Erythroblast (primary cell): ENCODE measurements at places on chromosomes 12 and 14.

GRCh38 chr12:132818562-132818961 lies 10.1 kb downstream of the GOLGA3 start:
- DNase-seq: no peak

DNA sequence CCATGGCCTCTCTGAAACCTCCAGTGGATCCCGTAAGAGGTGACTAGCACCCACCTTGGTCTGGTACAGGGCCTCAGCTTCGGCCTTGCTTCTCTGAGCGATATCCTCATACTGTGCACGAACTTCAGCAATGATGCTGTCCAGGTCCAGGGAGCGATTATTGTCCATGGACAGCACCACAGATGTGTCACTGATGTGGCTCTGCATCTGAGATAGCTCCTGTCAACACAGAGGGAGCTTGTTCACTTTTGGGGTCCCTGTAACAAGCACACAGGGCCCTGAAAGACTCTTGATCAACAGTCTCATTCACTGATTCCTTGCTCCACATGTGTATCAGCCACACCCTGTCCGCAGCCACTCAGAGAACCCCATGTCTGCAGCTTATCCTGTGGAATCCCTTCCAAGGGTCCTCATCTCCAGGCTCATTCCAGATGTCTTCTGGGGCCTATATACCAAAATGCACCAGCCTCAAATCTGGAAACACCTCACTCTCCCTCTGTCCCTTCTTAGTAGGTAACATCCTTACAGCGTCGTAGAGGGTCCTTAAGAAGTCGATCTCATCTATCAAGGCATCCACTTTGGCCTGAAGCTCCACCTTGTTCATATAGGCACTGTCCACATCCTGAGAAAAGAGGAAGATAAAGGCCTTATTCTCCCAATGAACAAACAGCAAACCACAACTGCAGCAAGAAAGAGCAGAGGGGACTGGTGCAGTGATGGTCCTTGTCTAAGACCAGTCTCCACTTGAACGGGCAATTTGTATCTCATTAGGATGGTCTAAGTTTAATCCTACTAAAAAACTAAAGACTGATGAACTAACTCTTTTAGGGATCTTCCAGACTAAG lies 3.5 kb downstream of the KRT3 start:
- no peak for DNase-seq

- no peak for DNase-seq
Measured at GRCh38 chr12:13940335-13940865, 41.0 kb downstream of the GRIN2B start.

- no peak for DNase-seq
Measured at GRCh38 chr14:92651758-92652406, 96.5 kb downstream of the LGMN start.

DNA sequence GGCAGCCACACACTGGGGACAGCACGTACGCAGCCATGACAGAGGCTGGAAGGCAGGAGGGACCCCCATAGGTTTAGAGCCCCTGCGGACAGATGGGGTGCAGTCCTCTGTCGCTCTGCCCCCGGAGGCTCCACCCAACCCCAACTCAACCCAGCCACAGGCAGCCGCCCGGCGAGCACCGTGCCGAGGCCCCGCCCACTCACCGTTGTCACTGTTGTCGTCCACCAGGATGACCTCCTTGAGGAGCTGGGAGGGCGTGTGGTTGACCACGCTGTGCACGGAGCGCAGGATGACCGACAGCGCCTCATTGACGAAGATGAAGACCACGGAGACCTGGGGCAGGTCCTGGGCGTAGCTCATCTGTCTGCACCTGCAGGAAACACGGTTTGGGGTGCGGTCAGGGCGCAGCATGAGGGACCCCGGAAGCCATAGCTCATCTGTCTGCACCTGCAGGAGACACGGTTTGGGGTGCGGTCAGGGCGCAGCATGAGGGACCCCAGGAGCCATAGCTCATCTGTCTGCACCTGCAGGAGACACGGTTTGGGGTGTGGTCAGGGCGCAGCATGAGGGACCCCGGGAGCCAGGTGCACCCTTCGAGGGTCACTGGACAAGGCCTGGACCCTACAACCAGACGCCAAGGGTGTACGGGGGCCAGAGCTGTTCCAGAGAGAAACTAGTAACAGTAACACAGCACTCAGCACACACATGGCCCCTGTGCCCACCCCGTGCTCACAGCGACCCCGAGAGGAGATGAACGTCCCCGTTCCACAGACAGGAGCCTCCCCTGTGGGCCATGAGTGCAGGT lies 66.9 kb downstream of the GALNT9 start:
- DNase-seq: no peak

GRCh38 chr12:5948696-5949095 lies 3.6 kb upstream of the ANO2 start:
- DNase-seq: no peak

GRCh38 chr12:3278681-3279414 lies 201.7 kb downstream of the TSPAN9 start:
- no peak for DNase-seq

- DNase-seq: no peak
Measured at GRCh38 chr14:63891148-63891975, 38.6 kb downstream of the SYNE2 start.

DNA sequence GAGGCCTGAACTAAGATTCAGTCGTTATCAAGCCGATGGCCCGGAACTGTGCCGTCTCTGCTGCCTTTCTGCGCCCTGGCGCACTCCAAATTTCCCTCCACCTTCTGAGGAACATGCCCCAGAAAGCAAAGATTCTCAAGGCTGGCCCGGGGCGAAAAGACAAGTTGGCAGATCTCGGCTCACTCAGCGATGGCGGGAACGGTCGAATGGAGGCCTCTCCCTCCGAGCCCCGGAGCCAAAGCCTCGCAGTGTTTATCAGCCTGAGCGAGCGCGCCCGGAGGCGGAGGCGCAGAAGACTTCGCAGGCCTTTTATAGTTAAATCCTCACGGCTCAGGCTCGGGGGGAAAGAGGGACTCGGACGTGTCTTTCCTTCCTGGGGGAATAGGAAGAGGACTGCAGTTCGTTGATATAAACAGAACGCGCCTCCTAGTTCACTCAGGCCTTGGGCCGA lies 5.6 kb downstream of the TBX5 start:
- no peak for DNase-seq

GRCh38 chr12:66352197-66352596 lies 49.9 kb downstream of the HELB start:
- peak; percentile 35 for DNase-seq

DNA sequence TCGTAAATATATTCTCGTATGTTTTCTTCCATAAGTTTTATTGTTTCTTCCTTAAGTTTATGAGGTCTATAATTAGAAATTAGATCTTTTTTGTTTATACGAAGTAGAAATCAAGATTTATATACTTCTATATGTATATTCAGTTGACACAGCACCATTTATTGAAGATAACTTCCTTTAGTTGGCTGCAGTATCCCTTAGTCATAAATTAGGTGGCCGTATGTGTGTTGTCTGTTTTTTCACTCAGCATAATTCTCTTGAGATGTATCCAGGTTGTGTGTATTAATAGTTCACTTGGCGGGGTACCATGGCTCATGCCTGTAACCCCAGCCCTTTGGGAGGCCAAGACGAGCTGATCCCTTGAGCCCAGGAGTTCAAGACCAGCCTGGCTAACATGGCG lies 40.5 kb downstream of the CFAP54 start:
- no peak for DNase-seq

GRCh38 chr14:93034671-93034994 lies 81.1 kb downstream of the ITPK1 start:
- no peak for DNase-seq

DNA sequence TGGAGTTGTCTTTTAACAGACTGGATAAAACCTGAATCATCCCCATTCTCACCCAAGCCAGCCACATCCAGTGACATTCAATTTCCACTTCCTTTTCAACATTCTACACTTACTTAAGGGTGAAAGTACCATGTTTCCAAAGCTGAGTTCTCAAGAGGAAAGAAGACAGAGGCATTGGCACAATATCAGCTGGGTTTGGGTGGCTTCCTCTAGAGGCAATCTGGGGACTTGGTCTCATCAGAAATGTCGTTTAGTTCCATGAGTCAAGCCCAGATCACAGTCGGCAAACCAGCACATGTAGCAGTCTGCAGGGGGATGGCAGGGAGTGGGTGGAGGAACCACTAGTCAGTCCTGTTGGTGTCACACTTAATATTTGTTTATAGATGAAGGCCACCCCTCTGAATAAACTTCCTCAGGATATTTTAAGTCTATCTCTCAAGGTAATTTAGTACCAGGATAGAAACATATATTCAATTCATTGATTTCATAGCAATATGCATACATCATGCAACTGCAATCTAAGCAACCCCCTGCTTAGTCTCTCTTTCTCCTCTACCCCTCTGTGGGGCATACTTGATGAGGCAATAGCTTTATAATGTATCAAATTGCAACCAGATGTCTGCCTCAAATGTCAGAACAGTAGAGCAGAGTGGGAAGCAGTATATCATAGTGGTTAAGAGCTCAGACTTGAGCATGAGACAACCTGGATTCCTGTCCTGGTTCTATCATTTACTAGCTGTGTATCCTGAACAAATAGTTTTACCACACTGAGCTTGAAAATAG lies 3.0 kb downstream of the SRRM4 start:
- no peak for DNase-seq

DNA sequence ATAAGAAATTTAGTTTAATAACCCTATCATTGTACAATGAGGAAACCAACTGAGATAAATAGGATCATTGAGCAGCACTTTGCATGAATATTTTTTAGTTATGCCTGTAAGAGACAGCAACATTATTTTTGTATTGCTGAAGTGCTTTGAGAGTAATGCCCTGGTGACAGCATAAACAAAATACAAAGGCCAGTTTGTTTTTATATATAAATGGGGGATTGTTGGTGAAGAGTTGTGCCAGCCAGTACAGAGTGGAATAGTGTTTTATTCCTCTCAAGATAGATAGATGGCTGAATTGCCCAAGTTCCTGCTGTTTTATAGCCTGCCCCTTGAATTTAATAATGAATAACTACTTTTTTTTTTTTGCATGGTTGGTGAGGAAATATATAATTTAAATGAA lies 101.8 kb downstream of the CNTN1 start:
- DNase-seq: no peak

GRCh38 chr14:105850853-105851581 lies 324.6 kb downstream of the TMEM121 start:
- no peak for DNase-seq
